ENCODE measurements at places on chromosomes 5 and 9. TPM values are rescaled to one million over a fixed set of nuclear protein-coding genes. Genes with fewer than 3 reads are reported as not detected.

ADAMTSL1 gene
- total RNA-seq = 5.0 TPM

CCDC180 gene
- 7.1 TPM for total RNA-seq

MSX2 gene
- total RNA-seq = 0.17 TPM

FBLL1 gene
- 7.1 TPM for total RNA-seq

TSLP gene
- total RNA-seq = 0.35 TPM

ADAMTS13 gene
- 3.1 TPM for total RNA-seq

SLC6A7 gene
- not detected for total RNA-seq

FNIP1 gene
- 20.7 TPM for total RNA-seq

TEX48 gene
- total RNA-seq = not detected

IL13 gene
- total RNA-seq = not detected

TAS2R1 gene
- 0.31 TPM for total RNA-seq

TLX3 gene
- 0.83 TPM for total RNA-seq

TMEM167A gene
- total RNA-seq = 158 TPM

DNAI1 gene
- total RNA-seq = 0.19 TPM

FCN2 gene
- not detected for total RNA-seq

SLC44A1 gene
- 74.4 TPM for total RNA-seq

PCDHGA1 gene
- 2.2 TPM for total RNA-seq

LEAP2 gene
- 1.8 TPM for total RNA-seq

ZNF189 gene
- total RNA-seq = 10.6 TPM

CCDC183 gene
- total RNA-seq = 1.1 TPM

DBH gene
- total RNA-seq = not detected

Measured in GM23338 (cell line).